ENCODE measurements at places on chromosomes 2 and 18. TPM values are rescaled to one million over a fixed set of nuclear protein-coding genes. Genes with fewer than 3 reads are reported as not detected.

C2orf78 gene
- not detected for total RNA-seq

SERPINB3 gene
- not detected for total RNA-seq

LIPG gene
- not detected for total RNA-seq

MREG gene
- 10.8 TPM for total RNA-seq

SERPINB4 gene
- not detected for total RNA-seq

ARHGAP15 gene
- 261 TPM for total RNA-seq

RPRD1A gene
- total RNA-seq = 20.3 TPM

UGT1A5 gene
- total RNA-seq = not detected

C2orf72 gene
- total RNA-seq = not detected

LIPT1 gene
- 11.5 TPM for total RNA-seq

All from CD4-positive, CD25-positive, alpha-beta regulatory T cell (primary cell).